ENCODE measurements at places on chromosomes 12 and 14.

GRCh38 chr12:113368331-113368730, 9.9 kb downstream of the PLBD2 start:
- DNase-seq: no peak

DNA sequence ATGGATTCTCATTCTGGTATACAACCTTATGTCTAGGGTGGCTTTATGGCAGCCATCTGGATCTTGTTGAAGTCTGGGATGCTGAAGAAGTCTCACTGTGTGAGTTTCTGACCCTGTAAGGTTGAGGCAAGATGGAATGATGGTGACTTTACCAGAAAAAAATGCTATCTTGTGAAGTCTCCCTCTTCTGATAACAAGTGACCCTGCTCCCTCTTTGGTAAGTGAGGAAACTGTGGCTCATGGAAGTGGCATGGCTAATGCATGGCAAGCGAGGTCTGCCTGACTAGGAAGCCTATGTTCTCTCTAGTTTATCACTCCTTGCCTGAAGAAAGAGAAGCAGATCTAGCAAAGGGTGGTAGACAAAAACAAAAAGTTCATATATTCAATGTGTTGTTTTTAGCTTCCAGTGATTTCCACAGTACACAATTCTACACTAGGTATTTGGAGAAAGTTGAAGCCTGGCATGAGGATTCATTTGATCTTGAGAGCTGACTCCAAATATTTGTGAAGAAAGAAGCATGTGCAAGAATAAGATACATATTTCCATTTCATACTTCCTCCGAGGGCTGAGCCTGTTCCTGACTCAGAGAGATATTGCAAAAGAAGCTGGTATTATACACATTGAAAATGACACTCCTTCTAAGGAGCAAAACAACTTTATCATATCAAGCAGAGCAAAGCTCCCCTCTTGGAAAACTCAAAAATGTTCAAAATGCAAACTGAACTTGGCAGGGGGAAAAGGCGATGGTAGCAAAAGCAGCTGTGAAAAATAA, 63.6 kb downstream of the HELB start:
- DNase-seq: no peak

- DNase-seq: no peak
Observed at GRCh38 chr12:107179871-107180270, 86.5 kb upstream of the CRY1 start.

- no peak for DNase-seq
Observed at GRCh38 chr12:15186597-15186996, 34.6 kb downstream of the RERG start.

- DNase-seq: no peak
Observed at GRCh38 chr12:120473807-120474615, 4.5 kb upstream of the SRSF9 start.

- no peak for DNase-seq
Observed at GRCh38 chr12:3417113-3417512, 73.9 kb upstream of the PRMT8 start.
